Nucleus accumbens (tissue), 56 donors: ENCODE measurements at places on chromosomes 2 and 18.

DNA sequence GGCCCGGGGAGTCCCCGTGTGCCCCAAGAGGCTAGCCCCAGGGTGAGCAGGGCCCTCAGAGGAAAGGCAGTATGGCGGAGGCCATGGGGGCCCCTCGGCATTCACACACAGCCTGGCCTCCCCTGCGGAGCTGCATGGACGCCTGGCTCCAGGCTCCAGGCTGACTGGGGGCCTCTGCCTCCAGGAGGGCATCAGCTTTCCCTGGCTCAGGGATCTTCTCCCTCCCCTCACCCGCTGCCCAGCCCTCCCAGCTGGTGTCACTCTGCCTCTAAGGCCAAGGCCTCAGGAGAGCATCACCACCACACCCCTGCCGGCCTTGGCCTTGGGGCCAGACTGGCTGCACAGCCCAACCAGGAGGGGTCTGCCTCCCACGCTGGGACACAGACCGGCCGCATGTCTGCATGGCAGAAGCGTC, 16.9 kb upstream of the FAHD2A start:
- no peak for DNase-seq

GRCh38 chr2:120637847-120638246, 97.8 kb upstream of the GLI2 start:
- no peak for DNase-seq

DNA sequence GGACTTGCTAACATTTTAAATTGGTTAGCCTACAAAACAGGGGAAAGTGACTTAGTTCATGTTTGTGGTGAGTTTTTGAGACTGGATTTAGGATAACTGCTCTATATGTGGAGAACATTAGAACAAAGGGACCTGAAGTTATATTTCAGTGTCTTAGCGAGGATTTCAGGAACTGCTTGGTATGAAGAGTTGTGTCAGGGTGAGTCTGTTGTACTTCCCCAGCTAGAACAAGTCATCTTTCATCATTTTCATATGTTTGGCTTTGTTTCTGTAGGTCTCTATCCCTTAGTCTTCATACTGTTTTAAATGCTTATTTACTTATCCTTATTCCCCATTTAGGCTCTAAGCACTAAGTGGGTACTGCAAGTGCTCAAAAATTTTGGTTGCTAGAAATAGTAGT, 41.9 kb downstream of the KCMF1 start:
- DNase-seq: no peak

DNA sequence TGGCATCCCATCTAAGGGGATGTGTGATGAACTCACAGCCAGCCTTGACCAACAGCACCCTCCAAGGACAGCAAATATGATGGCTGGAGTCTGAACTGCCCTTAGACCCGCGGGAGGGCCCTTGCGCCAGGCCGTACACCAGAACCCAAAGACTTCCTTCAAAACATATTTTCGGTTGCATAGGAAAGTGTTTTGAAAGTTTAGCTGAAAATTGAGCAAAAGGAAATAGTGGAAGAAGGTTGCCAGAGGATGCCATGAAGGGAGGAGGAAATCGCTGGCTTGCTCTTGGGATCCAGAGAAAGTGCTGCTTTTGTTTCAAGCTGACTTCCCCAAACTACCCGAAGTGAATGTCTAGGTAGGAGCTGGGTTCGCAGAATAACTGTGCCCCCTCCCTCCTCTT, 61.3 kb downstream of the IL1R2 start:
- DNase-seq: no peak

GRCh38 chr2:53636596-53636995, 131.0 kb upstream of the CHAC2 start:
- no peak for DNase-seq

- no peak for DNase-seq
These were observed 193.6 kb downstream of the MIB1 start for GRCh38 chr18:21933931-21934765.

- DNase-seq: no peak
These were observed 46.3 kb downstream of the RTTN start for GRCh38 chr18:70158992-70159717.

- no peak for DNase-seq
These were observed 22.9 kb downstream of the ITGAV start for GRCh38 chr2:186612555-186613440.

GRCh38 chr18:48601343-48601742, 62.5 kb downstream of the CTIF start:
- no peak for DNase-seq

- no peak for DNase-seq
These were observed 12.1 kb upstream of the GREB1 start for GRCh38 chr2:11521775-11522174.

DNA sequence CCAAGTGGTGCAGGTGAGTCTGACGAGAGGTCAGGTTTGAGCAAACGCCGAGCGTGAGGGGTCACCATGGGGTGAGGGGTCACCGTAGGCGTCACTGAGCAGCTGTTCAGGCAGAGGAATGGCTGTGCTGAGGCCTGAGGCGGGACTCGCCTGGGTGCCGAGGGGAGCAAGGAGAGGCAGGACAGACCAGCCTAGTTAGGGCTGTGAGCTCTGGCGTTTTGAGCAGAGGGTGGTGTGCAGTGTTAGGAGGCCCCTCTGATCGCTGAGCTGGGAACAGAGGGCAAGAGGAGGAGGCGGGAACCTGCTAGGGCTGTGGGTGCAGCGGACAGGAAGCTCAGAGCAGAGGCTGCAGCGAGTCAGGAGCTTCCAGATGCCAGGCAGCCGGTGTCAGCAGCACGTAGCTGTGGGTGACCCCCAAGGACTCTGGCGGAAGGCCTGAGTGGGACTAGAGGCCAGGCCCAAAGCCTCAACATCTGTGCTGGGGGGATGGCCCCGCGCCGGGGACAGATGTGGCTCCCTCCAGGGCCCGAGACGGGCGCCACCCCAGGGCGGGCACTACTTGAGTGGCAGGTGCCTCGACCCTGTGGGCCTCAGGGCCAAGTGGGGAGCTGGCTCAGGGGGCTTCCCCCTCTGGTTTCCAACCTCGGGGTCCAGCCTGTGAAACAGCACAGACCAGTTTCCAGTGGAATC, 55.7 kb downstream of the KCNG2 start:
- DNase-seq: no peak

DNA sequence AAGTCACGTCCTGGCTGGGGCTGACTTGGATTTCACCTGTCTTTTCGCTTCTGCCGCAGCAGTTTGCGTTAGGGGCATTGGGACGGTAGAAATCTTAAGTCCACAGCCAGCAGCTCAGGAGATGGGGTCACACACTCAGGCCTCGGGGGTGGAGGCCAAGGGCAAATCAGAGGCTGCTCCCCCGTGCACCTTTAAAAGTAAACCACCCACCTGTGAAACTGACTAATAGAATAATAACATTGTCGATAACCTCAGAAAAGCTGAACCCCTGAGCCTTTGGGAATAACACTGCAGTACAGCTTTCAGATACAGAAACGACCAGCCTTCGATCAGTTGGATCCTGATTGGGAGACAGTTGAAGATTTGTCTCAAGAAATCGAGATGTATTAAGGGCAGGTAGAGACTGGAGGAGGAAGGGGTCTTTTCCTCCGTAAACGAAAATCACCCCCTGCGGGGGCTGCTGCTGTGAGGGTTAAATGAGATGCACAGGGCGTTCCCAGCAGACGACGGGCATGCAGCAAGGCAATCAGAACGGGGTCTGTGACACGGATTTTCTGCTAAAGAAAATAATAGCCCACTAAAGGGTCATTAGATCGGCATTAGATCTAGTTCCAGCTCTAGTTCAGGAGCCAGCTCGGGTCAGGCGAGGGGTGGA, 16.4 kb upstream of the NFATC1 start:
- DNase-seq: no peak

GRCh38 chr2:235698028-235698427, 204.2 kb downstream of the AGAP1 start:
- DNase-seq: no peak

GRCh38 chr2:218008060-218009040, 5.6 kb upstream of the TNS1 start:
- DNase-seq: no peak

DNA sequence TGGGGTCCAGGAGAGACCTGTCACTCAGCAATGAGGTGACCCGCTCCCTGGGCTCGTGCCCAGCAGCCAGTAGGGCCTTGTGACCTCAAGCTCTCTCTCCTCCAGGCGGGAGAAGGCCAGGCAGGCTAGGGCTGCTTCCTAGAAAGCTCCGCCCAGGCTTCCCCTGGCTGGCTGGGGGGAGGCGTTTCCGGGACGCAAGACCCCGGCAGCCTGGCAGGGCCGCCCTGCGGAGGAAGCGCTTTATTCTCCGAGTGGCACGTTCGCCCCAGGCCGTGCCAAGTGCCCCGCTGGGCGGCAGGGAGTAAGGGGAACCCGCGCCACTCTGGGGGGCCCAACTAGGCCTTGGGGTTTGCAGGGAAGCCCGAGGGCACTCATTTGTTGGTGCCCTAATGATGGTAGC, 21.2 kb upstream of the EPAS1 start:
- no peak for DNase-seq

DNA sequence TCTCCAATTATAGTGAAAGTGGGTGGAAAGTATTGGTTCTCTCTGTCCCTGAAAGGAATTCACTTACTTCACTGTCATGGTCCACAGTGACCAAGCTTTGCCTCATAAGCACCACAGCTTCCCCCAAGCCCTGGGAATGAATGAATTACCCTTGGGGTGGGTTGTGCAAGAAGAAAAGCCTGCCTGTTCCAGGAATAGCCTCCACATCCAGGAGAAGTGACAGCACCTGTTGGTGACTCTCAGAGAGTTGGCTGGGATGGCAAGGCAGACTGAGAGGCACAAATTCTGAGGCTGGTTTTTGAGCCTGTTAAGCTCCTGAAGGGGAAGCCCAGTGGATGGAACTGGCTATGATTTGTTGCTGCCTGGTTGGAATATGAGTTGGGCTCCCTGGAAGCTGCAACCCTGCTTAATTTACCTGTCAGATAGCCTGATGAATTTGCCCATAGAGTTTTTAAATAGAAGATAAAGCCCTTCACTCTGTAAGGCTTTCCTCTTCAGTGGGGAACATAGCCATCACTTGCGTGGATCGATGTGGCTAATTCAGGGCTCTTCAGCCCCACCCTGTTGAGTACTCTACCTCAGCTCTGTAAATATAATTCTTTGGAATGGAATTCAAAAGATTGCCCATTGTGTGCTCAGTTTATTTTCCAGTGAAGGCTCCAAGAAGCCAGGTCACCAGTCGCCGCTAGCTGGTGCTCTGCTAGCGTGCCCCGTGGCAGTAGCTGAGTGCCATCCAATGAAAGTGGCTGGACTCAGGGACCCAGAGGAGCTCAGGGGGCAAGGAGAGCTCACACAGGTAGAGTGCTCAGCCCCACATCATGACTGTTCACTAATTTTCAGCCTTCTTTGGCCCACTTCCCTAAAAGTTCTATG, 479.3 kb downstream of the IRS1 start:
- no peak for DNase-seq
